NCI-H524 (cell line): ENCODE measurements at places on chromosomes 7 and 10.

DNA sequence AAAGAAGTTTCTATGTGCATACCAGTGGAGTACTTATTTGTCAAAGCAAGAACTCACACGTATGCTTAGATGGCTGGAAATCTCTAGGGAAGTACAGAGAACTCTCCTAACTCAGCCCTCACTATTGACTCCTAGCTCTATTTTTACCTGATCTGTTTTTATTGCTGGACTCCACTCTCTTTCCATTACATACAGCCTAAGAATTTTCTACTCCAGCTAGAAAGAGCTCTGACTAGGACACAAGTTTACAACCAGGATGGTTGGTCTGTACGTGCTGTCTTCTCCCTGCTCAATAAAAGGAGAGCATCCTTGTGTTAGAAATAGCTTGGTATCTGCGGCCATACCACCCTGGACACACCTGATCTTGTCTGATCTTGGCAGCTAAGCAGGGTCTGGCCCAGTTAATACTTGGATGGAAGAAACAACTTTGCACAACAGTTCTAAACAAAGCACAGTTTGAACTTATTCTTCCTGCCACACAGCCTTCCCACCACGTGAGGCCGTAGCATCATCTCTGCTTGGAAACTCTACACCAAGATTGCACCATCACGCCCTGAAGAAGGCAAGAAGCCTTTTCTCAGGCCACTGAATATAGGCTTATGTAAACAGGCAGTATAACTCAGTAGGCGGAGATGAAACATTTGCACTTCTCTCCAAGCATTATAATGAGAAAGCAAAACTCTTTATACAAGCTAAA, 50.7 kb downstream of the KCNMA1 start:
- no peak for DNase-seq

GRCh38 chr10:93742633-93743349, 14.9 kb upstream of the LGI1 start:
- no peak for DNase-seq

- no peak for DNase-seq
These were observed 84.0 kb downstream of the NEUROD6 start for GRCh38 chr7:31256506-31256905.

DNA sequence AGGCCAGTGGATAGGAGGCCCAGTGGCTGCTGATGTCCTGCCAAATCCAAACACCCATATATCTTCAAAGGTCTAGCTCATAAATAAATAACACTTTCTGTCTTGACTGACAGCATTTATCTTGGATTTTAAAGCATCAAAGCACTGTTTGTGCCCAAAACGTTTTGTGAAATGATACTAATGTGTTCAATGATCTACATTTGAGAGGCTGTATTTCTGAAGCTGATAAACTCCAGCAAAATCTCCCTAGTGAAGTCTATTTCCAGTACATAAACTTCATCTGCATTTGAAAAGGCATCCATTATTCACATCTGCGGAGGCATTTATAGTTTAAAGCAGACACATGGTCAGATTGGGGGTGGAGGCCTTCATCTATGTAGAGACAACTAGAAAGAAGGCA, 276.3 kb downstream of the HPSE2 start:
- DNase-seq = no peak

DNA sequence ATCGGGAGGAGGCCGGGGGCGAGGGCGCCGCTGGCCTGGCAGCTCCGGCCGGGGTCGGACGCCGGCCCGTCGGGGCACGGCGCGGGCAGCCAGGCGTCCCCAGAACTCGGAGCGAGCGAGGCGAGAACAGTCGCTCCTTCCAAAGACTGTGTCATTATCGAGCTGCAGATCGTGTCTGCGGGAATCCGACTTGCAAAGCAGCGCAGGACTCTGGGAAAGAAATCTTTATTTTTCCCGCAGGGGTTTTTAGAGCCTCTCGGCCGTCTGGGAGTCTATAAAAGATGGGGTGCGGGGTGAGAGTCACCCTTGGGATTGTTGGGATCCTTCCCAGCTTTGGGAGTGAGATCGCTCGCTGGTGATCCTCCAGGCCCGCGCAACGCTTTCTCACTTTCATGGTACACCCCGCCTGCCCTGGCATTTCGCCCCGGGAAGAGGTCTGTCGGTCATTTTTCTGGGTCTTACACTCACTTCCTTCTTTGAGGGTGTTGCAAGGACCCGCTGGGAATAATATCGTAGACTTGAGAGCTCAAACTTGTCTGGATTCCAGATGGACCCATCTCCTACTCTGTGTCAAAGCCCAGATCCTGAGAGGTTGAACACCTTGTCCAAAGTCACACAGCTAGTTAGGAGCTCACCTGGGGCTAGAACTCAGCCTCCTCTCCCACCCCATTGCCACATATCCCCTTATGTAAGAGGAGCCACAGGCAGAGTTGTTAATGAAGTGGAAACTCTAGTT, 1.0 kb downstream of the UBTD1 start:
- no peak for DNase-seq

GRCh38 chr10:93376372-93377293, 105.5 kb downstream of the MYOF start:
- peak; percentile 45 for DNase-seq

DNA sequence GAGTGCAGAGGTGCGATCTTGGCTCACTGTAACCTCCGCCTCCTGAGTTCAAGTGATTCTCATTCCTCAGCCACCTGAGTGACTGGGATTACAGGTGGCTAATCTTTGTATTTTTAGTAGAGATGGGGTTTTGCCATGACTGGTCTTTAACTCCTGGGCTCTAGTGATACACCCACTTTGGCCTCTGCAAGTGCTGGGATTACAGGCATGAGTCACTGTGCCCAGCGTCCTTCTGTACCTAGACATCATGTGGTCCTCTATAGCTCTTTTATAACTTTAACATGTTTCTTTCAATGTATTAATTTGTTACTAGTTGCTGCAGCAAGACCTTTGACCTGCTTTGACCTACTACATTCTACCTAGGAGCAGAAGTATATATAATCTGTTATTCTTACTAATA, 38.7 kb upstream of the BICC1 start:
- no peak for DNase-seq

GRCh38 chr7:50709151-50709550, 73.5 kb downstream of the GRB10 start:
- DNase-seq = no peak

DNA sequence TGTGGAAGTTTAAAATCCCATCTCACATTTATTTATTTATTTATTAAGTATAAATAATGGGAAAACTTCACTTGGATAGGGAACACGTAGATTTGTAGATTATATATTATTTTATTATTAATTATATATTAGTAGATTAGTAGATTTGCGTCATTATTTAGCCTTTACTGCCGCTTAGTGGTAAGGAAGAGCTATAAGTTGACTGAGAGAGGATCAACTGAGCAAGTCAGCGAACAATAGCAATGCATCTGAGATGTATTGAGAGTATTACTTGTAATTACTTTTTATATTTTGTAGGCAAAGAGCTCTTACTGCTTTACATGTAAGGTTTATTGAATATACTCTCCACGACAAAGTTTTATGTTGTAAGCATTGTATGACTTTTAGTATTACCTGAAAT, 244.5 kb upstream of the ANKRD30A start:
- no peak for DNase-seq

DNA sequence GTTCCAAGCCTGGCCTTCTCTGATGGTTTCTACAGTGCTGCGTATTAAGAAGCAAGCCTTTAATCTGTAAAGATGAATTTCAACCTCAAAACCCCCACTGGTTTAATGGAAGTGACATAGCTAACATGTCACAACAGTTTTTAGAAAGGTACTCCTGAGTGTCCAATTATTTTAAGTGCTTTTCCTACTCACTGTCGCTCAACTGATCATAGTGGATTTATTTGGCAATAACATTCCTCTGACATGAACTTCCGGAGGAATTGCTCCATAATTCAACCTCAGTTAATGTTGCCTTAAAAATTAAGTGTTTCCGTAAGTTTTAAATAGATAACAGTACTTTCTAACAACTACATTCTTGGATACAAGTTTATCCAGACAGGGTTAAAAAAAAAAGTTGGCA, 57.5 kb downstream of the AGMO start:
- no peak for DNase-seq

- DNase-seq = no peak
These were observed 6.4 kb downstream of the LFNG start for GRCh38 chr7:2525658-2526630.

DNA sequence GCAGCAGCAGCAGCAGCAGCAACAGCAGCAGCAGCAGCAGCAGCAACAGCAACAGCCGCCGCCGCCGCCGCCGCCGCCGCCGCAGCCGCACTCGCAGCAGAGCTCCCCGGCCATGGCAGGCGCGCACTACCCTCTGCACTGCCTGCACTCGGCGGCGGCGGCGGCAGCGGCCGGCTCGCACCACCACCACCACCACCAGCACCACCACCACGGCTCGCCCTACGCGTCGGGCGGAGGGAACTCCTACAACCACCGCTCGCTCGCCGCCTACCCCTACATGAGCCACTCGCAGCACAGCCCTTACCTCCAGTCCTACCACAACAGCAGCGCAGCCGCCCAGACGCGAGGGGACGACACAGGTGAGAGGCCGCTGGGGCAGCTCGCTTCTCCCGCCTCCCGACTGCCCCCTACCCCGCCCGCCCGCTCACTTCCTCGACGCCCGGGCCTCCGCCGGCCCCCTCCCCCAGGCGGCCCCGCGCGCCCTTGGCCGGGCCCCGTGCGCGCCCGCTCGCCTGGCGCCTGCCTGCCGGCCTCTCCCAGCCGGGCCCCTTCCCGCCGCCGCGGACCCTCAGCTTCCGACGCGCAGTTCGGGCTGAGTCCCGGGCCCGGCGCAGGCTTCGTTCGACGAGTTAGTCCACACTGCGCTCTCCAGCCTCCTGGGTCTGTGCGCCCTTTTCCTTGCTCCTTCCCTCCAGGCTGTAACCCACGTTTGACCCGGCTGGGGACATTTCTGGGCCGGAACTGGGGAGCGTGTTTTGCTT, 882 bp downstream of the DLX6 start:
- DNase-seq = no peak

DNA sequence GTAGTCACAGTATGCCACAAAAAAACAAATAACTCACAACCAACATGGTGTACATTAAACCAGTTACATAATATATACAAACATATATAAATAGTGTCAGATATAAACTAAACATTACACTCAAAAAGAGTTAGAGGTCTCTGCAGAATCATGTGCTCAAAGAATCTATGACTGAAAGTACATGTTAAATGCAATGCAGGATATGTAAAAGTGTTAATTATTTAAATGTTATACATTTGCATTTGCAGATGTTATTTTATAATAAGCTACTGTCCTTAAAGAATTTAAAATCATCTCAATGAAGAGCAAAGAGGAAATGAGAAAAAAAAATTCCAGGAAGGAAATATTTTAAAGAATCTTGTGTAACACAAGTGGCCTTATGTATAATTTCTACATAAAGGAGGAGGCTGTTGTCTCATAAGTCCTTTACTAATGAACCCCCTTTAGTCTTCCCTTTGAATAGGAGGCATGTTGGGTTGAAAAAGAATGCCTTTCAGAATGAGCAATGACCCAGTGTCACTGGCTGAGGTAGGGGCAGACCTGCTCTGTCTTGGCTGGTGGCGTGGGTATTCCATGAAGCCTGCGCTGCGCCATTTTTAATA, 148.9 kb downstream of the ITGA8 start:
- no peak for DNase-seq

DNA sequence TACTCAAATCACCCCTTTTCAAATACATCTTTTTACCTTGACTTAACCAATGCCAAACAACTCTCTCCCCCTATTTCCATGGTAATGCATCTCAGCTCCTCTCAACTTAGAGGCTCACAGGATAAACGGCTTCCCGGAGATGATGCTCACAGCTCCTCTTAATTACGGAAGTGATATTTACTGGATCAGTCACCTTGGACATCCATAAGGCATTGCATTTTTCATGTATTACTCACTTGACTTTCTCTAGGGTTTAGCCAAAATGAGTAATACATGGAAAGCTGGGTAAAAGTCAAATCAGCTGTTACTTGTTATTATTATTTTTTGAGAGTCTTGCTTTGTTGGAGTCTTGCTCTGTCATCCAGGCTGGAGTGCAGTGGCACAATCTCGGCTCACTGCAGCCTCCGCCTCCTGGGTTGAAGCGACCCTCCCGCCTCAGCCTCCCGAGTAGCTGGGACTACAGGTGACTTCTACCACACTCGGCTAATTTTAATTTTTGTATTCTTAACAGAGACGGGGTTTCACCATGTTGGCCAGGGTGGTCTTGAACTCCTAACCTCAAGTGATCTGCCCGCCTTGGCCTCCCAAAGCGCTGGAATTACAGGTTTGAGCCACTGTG, 73.3 kb upstream of the RHEB start:
- DNase-seq = no peak

DNA sequence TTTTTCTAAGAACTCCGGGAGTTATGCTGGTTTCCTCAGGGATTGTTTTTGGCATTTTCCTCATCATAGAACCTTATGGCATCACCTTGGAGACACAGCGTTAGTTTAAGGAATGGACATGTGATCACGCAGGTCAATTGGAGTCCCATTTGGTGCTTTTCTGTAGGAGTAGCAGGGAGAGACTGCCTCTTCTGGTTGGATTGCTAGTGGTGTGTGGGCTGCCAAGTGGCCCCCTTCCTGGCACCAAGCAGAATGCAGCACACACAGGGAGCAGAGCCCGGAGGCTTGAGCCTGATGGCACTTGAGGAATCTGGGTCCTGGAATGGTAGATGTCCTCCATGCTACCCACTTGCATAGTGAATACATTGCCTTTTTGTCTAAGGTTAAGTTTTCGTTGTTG, 57.9 kb downstream of the SDK1 start:
- no peak for DNase-seq

DNA sequence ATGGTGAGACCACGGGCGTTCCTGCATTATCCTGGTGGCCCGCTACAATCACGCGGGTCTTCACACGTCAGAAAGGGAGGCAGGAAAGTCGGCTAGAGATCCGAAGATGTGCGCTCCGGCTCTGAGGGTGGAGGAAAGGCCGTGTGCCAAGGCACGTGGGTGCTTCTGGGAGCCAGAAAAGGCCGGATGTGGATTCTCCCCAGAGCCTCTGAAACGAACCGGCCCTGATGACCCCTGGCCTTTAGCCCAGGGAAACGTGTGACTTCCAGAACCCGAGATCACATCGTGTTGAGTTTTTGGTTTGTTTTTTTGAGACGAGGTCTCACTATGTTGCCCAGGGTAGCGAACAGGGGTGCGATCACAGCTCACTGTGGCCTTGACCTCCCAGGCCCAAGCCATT, 244.2 kb downstream of the ELFN1 start:
- DNase-seq = no peak

DNA sequence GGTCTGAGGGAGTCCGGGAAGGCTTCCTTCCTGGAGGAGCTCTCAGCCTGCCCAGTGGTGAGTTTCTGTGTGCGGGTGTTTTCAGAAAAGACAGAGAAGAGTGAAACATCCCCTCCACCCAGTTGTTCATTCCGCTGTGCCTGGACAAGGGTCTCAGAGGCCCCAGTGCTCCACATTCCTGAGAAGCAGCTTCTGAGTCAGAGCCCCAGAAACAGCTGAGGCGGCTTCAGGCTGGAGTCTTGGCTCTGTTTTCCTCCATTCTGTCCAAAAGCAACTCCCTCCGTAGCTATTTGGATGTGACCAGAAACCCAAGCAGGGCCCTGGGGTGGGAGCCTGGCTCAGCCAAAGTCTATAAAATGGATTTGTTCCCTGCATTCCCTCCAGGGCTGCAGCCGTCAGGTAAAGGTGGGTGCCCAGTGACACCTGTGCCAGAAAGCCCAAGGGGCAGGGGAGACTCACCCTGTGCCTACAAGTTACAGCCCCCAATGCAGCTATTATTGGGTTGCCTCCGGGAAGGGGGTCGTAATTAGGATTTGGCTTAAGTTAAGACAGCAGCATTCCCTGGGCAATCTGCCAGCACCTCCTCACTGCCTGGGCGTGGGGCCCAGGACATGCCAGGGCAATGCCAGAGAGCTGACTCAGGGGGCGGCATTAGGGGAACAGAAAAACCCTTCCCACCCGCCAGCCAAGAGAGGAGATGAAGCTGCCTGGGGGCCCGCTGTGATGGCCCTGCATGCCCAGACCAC, 13.1 kb upstream of the CAMK2G start:
- peak; percentile 31 for DNase-seq
